ENCODE measurements at places on chromosomes 2 and 18.

GRCh38 chr2:99960291-99960690 is 182.1 kb downstream of the AFF3 start:
- DNase-seq = no peak

- DNase-seq = no peak
Measured at GRCh38 chr2:73931531-73932500, 5.1 kb downstream of the DGUOK start.

- DNase-seq = no peak
Measured at GRCh38 chr2:186726938-186727337, 33.1 kb downstream of the FAM171B start.

DNA sequence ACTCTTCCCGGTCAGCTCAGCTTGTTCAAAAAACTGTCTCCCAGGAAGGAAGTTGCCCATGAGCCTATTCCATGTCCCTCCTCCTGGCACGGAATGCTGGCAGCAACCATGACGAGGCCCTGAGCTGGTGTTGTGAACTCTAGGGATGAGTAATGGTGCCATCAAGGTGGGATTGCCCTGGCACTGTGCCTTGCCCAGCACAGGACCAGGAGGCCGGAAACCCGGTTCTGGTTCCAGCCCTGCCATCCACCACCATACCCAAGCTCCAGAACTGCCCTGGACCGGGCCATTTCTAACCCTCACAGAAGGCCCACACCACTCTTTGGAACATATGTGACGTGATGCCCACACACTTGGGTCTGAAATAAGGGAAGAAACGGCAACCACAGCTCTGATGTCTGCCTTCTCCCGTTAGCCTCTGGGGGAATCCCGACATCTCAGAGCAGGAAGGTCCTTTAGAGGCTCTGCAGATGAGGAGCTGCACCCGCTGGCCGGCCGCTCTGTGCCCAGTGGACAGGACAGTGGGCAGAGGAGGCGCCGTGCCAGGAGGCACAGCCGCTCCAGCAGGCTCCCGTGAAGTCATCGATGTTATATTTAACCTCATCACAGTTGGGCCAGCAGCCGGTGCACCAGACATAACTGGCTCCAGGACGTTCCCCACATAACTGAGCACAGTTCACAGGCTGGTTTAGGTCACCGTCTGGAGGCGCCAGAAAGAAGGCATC is 462.1 kb upstream of the ID2 start:
- no peak for DNase-seq

Data from left renal pelvis (tissue), 4 donors.